Activated effector memory CD4-positive, alpha-beta T cell treated with anti-CD3 and anti-CD28 coated beads, Interleukin-2, amount 50 U/mL, for 16 hours (primary cell): ENCODE measurements at places on chromosomes 16 and 17.

DNA sequence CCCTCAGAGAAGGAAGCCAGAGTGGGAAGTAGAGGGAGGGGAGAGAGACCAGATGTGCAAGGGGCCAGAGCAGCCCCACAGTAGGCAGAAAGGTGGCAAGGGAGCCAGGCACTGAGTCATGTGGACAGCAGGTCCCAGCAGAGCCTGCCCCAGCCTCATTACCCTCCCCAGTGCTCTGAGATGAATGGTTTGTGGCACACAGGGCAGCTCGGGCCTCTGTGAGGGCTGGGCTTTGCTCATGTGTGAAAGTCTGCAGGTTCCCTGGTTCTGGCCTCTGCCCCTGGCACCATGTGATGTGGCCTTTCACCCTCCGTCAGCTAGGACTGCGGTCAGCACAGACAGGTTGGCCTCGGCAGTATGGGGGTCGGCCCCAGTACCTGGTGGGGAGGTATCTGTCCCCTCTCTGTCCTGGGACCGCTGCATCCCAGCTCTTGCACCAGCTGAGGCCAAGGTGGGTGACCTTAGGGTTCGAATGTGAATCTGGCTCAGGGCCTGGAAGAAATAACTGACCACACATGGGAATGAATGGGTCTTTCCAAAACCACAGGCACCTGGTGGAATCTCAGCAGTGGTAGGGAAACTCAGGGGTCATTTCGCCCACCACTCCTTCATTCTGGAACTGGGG lies 8.9 kb downstream of the LRRC75A start:
- no peak for DNase-seq

DNA sequence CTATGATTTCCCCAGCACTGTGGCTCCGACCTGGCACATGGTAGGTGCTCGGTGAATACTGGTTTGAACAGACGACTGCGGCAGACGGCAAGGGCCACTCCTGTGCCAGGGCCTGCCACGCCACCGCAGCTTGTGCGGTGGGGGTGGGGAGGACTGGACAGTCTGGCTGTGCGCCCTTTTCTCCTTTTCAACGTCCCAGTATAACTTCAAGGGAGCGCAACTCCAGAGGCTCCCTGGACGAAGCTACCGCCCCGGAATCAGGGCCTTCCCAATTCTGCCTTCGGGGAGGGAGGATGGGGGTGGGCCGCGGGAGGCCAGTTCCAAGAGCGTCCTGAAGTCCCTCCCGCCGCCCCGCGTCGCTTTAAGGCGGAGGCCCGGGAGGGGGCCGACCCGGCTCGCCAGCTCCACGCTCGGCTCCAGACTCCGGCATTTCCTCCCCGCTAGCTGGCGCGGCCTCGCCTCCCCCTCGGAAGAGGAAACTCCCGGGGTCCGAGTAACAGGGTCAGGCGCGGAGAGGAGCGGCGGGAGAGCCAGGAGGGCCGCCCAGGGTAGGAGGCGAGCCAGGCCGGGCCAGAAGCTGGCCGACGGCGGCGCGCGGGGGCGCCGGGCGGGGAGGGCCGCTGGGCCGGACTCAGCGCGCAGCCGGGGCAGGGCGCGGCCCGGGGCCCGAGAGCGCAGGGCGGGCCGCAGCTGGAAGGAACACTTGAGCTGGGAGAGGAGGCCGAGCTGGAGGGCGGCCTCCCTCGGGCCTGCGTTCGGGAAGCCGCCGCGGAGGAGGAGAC lies at the start of gene ITPRIPL2:
TSS of gene ITPRIPL2 (plus strand) at position 388 of the 782 bp plus-strand sequence. CDS start 498 bp downstream, outside the sequence.
- no peak for DNase-seq

GRCh38 chr17:44221084-44221861 lies 1.8 kb upstream of the UBTF start:
- DNase-seq, result peak; percentile 87

GRCh38 chr17:74597069-74597790 lies 5.1 kb upstream of the CD300LD start:
- no peak for DNase-seq

DNA sequence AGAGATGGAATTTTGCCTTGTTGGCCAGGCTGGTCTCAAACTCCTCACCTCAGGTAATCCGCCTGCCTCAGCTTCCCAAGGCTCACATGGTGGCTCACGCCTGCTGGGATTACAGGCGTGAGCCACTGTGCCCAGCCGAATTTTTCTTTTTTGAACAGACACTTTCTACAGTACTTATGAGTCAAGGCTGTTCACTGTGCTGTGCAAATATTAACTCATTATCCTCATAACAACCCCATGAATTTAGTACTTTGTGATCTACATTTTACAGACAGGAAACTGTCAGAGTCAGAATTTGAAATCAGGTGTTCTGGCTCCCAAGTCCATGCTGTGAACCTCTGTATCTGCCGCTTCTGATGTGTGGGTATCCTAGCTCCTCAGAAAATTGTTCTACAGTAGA lies 25.7 kb upstream of the RASL10B start:
- no peak for DNase-seq

DNA sequence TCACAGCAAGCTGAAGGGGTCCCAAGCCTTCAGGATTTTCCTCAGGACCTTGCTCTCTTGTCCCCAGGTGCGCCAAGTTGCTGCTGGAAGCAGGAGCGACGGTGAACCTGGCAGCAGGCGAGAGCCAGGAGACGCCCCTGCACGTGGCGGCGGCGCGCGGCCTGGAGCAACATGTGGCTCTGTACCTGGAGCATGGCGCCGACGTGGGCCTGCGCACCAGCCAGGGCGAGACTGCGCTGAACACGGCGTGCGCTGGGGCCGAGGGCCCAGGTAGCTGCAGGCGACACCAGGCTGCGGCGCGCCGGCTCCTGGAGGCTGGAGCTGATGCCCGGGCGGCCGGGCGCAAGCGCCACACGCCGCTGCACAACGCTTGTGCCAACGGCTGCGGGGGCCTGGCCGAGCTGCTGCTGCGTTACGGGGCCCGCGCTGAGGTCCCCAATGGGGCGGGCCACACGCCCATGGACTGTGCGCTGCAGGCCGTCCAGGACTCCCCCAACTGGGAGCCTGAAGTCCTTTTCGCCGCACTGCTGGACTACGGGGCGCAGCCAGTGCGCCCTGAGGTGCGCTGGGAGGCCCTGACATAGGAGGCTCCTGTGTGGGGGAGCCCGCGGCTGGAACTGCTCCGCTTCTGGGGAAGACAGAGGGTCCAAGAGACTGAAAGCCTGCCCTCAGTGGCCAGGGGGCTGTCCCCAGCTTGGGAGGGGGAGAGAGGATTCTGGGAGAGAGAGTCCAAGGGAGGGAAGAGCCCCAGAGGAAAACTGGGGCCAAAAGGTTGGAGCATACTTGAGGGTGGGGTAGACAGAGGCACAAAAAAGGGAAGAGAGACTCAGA lies 6.4 kb downstream of the ASB16 start:
- no peak for DNase-seq

DNA sequence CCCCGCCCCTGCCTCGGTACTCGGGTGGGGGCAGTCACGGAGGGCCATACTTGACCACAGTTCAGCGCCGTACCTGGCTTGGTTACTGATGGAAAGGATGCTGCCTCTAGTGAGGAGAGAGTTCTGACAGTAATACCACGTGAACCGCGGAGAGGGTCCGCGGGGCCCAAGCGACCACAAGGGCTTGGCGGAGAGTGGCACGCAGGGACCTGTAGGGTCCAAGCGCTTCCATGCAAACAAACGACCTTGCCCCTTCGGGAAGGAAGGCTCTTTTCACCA lies 9.2 kb downstream of the KDM6B start:
- no peak for DNase-seq

DNA sequence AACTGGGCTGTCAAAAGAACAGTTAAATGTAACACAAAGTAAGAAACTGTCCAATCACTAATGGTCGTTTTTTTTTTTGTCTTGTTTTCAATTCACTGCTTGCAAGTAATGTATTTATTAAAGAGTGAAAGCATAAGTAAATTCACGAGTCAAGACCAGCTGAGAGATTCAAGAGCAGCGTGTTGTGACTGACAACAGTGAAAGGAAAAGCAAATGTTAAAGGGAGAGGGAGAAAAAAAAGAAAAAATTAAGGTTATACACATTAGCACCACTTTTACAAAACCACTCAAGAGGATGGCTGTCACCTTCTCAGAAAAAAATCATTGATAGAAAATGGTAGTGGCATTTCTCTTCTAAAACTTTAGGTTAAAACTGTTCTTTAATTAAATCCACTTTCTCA lies 36.1 kb downstream of the GPATCH8 start:
- DNase-seq, result no peak

DNA sequence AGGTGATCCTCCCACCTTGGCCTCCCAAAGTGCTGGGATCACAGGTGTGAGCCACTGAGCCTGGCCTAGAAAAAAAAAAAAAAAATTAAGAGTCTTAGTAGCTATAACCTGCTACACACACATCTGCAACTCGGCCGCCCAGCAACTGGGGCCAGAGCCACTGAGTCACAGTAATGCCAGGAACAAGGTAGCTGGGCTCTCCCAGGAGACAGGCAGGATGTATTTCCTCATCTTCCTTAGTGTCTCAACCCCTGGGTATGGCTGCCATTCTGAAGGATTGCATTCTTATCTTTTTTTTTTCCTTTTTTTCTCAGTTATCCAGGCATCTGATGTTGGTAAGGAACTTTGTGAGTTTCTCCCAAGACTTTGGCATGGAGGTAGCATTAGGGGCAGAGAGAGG lies 7.1 kb upstream of the PSMD3 start:
- no peak for DNase-seq

- no peak for DNase-seq
Observed at GRCh38 chr16:67662653-67663010, 1.9 kb downstream of the PARD6A start.

GRCh38 chr17:57462007-57462579 lies 205.8 kb downstream of the MSI2 start:
- no peak for DNase-seq

DNA sequence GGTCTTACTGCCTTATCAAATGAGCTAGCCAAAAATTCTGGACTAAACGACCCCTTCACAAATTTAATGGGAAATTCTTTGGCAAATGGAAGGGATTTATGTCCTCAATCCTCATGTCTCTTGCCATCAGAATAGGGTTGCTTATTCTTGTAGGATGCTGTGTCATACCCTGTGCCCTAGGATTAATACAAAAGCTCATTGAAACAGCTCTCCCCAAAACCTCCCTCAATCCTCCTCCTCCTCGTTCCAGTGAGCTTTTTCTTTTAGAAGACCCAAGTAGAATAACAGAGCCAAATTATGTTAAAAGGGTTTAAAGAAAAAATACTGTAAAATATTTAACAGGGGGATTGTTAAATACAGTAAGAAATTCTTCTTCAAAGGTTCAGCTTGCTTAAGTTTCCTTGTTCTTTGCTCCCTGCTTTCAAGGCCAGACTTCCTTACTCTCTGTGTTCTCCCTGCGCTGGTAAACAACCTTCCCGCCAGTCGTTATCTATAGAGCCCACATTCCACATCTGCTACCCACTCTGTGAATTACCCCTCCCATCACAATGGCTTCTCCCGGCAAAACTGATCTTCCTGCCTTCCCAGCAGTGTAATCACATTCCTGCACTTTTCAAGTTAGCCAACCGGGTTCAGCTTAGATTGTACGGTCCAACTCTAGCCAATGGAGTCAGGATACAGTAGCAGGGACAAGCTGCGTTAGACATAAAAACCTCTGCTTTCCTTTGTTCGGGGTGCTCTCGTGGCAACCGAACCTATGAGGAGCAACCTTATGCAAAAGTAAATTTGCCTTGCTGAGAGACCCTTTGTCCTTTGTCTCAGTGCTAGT lies 9.7 kb downstream of the HPR start:
- DNase-seq, result no peak

DNA sequence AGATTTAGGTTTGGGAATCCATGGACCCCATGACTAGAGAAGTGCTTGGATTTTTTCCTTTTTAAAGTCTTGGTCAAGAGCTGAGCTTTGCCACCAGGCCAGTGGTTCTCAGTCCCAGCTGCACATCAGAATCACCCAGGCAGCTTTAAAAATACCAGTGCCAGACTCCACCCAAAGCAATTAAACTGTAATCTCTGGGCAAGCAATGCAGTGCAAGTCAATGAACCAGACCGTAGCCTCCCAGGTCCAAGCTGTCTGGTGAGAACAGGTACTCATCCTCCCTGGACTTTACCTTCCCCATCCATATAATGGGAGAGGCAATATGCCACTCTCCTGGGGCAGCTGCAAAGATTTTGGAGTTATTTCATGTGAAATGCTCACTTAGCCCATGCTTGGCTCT lies 223.1 kb upstream of the CDH5 start:
- DNase-seq, result no peak

DNA sequence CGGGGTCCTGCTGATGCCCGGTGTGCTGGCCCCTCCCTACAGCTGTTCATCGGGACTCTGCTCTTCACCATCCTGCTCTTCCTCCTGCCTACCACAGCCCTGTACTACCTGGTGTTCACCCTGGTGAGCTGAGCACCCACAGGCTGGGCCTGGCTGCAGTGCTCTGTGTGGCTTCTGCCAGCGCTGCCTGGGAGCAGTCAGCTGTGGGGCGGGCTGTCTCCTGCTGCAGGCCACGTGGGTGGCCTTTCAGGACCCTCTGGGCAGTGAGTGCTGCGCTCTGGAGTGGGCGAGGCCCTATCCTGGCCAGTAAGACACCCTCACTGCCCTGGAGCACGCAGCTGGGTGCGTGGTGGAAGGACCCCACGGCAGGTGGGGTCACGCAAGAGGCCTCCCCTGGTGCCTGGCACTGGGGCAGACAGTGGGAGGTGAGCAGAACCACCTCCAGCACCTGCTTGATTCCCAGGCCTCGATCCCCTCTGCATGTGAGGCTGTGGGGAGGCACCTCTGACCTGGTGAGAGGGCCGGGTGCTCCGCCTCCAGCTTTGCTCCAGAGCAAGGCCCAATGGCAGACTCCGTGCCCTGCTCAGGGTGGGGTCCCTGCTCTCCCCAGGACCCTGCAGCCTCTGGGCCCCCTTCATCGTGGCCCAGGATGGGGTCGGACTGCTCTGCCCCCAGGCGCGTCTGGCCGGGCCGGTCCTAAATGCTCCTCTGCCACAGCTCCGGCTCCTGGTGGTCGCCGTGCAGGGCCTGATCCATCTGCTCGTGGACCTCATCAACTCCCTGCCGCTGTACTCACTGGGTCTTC lies 9.5 kb upstream of the RAB40C start:
- no peak for DNase-seq

DNA sequence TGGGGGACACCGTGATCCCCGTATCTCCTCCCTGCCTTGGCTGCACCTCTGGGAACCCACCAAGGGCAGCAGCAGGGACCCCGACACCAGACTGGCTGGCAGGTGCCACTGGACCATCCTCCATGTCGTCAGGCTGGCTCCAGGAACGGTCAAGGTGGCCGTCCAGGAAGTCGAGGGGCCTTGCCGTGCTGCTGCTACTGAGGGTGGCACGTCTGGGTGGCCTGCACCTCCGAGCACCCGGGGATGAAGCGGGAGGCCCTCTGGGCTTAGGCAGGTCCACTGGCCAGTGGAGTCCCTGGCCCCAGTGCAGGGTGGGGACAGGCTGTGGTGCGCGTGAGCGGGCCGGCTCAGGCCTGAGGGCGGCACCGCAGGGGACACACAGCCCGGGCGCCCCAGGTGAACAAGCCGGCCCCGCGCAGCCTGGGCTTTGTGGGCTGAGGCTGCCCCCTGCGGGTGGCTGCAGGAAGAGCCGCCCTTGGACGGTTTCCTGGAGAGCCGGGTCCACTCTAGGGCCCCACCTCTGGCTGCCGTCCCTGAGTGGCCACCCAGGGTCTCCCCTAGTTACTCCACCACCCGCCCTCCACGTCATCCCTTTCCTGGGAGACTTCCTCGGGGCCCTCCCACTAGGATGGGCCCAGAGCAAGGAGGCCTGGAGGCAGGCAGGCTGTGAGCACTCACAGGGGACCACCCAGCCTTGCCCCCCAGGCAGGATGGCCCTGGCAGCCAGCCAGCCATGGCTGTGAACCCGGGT lies 42.8 kb upstream of the ZC3H18 start:
- DNase-seq, result peak; percentile 87
